ENCODE measurements at places on chromosomes 3 and 15.

- DNase-seq = no peak
Observed at GRCh38 chr3:114846252-114846651, 300.8 kb downstream of the ZBTB20 start.

DNA sequence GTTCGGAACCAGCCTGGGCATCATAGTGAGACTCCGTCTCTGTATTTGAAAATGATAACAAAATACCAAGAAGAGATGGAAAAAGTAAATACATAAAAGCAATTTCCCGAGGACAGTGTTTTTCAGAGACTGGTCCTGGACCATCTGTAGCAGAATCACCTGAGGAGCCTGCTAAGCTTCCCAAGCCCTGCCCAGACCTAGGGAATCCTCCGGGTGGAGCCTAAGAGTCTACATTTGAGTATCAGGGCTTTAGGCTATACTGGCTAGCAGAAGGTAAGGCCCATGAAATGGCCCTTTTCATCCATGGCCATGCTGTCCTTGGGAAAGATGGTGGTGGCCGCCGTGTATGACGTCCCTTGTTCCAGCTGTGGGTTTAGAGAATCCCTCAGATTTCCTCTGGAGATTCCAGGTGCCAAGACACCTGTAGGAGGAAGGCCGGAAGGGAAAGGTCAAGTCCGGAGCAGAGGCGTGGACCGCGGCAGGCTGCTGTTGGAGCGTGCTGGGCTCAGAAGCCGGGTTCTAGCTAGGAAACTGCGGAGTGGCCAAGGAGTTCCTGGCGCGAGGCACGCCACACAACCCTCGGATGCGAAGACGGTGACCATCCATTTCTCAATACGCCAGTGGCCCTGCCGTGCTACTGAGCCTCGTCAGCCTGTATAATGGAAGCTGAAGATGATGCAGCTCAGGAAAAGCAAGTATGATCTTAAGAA is 50.9 kb downstream of the TMEM44 start:
- DNase-seq = no peak

DNA sequence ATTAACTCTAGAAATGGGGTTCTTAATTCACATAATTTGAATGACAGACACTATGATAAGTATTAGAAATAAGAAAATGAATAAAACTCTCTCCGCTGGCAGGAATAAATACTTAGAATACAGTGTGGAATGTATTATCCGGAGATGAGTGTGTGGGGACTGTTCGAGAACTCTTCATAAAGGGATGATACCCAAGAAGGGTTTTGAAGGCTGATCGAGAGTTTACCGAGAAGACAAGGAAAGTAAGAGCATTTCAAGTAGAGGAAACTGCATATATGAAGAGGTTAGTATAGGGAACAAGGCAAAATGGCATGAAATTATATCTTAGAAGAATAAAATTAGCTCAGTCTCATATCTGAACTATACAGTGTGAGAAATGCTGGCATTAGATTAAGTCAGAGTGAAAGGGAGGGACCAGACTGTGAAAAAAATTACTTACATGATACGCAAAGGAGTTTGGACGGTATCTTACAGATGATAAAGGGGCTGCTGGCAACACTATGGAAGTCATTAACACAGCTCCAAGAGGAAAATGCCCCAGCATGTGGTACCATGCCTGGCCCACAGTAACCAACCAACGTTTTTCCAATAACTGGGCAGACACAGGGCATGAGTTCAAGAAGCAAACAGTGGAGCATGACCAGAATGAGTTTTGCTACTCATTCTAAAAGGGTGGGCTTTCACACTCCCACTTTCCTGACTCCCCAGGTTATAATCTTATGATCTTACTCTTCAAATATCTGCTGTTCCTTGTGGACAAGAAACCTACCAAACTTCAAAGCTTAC is 6.5 kb downstream of the DCBLD2 start:
- no peak for DNase-seq

- DNase-seq = no peak
Observed at GRCh38 chr15:100717596-100717995, 115.2 kb downstream of the ASB7 start.

- no peak for DNase-seq
Observed at GRCh38 chr3:141854599-141854998, 21.8 kb upstream of the ATP1B3 start.

GRCh38 chr15:86347245-86347644 is 267.6 kb downstream of the AGBL1 start:
- no peak for DNase-seq

DNA sequence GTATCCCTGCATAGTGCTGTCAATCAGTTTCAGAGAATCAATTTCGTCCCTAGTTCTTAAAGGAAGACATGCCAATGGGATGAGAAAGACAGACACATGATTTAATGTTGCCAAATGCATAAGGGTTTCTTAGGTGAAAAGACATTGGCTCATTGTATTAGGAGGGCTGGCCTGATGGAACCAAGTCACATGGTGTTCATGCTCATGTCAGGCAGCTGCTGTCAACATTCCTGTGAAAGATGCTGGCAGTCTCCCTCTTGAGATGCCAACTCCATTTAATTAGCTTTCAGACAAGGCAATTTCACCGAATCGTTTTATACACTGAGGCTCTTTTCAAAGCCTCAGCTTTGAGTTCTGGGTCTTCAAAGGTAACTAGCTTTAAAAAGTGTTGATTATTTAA is 16.1 kb upstream of the IL1RAP start:
- DNase-seq = no peak

DNA sequence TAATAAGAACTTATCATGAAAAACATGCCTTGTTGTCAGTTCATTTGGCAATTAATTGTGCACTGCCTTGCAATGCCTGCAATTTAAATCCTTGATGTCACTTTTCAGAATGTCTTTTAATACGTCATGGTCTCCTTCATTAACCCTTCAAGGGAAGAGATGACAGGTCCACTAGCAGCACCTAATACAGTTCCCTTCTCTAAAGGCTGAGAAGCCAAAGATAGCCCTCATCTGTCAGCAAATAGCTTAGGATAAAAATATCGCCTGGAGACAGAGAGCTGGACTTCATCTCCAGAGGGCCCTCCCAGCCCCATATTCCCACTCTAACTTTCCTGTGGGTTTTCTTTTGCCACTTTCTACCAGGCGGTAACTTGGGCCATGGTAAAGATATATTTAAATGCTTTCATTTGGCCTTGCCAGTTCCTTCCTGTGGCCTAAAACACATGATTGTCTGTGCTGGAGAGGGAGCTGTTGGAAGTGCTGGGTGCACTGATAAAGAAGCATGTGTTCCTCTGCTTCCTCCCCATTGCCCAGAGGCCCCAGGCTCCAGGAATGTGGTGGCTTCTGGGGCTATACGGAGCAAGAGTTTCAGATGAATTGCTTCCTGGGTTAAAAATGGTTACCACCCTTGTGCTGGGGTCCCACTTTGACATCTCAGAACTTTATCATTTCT is 76.3 kb upstream of the UMPS start:
- no peak for DNase-seq

DNA sequence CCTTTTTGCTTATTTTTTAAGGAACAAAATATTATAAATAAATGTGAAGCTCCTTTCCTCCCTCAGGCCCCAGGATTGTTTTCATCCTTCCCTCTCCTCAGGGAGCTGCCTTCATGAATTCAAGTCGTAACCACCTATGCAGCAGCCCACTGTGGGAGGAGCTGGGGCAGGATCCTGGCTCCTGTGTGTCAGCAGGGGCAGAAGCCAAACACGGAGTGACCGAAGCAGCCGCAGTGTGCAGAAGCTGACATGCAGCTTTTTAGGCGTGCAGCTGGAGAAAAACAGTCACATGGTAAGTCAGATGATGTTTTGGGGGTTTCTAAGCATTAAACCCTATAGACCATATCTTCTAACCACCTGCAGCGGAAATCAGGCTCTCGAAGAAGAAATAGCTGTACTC is 231.3 kb downstream of the OCA2 start:
- DNase-seq = no peak

DNA sequence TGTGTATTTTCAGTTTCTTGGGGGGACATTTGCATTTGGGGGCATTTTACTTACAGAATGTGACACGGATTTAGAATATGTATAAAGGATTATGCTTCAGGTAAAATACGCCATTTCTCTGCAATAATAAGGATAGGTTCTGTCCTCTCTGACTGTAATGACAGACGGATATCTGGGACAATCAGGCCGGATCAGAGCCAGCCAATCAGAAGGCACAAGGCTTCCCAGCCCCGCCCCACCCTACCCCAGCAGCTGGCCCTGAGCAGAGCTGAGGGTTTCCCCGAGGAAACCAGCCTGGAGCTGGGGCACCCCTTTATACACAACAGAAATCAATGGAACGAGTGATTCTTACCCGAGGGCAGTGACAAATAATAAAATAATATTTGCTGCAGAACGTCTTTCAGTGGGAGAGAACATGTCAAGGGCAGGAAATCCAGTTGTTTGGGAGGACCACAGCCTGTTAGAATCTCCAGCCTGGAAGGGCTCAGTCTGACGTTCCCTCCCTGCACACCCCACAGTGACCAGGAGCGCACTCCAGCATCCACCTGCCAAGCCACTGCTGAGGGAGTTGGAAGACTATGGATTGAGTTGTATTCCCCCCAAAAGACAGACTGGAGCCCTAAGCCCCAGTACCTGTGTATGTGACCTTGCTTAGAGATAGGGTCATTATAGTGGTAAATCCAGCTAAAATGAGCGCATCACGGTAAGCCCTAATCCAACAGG is 30.3 kb upstream of the SEC13 start:
- peak; percentile 83 for DNase-seq

DNA sequence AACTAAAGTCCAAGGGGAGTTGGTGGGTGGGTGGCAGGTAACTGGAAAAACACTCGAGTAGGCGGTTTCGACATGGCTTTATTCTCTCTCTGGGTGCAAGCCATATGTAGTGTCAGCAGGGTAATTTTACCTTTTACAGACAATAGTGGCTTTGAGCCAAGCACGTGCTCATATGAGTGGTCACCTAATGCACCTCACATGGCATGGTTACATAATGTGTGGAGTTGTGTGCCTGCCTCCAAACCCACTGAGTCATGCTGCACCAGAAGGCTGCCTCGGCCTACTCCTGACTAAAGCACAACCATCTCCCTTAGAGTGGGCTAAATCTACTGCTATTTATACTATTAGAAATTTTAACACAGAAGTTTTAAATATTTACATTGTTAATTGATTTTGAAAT is 16.5 kb downstream of the CCRL2 start:
- DNase-seq = no peak

- DNase-seq = no peak
Observed at GRCh38 chr3:116453666-116454346, 8.5 kb upstream of the LSAMP start.

GRCh38 chr15:31381801-31382712 is 55.4 kb downstream of the KLF13 start:
- no peak for DNase-seq

DNA sequence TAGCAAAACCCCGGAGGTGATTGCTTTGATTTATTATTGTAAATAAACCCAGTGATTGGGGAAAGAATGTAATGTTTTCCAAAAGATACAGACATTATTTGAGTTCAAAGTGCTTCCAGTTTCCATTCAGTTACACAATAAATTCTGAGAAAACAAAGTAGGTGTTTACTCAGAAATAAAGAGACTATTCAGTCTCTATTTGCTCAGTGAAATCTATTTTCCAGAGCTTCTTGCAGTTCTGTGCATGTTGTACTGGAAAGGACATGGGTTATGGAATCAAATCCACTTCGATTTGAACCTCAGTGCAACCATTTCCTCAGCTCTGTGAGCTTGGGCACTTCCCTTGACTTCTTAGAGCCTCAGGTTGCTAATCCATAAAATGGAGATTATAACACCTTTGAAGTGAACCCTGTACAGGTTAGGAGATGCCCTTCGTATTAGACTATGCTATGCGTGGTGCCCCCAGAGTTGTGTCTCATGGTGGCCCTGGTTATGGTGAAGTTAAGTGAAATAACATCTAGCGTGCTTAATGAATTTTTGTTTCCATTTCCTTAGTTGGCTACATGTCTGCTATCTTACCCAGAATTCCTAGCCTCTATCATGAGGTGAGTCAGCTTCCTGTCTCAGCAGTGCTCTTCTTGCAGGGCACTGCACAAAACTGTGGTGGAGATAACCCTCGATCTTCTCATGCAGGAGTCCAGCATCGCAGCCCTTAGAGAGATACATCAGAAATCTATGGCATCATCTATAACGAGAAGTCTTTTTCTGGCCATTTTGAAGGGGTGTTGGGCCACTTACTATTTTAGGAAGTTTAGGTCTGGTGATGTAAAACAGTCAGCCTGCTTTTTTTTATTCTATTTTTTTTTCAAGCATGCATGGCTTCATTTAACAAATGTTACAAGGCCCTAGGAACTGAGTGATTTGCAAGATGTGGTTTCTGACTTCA is 97.7 kb downstream of the RPL39L start:
- peak; percentile 93 for DNase-seq

DNA sequence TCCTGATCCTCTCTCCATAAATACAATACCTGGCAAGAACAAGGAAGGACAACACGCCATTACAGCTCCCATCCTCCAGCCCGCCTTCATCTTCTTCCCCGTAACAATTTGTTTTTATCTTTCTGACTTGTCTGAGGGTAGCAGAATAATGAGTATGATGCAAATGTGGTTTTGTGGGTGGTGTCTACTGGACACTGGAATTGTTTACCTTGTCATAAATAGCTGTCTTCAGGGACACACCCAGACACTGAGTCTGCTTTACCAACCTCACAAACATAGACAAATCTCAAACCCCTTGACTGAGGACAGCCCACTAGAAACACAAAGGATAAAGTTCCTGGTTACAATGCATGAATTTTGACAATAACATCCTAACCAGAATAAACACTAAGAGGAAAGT is 13.4 kb downstream of the WDR72 start:
- no peak for DNase-seq

DNA sequence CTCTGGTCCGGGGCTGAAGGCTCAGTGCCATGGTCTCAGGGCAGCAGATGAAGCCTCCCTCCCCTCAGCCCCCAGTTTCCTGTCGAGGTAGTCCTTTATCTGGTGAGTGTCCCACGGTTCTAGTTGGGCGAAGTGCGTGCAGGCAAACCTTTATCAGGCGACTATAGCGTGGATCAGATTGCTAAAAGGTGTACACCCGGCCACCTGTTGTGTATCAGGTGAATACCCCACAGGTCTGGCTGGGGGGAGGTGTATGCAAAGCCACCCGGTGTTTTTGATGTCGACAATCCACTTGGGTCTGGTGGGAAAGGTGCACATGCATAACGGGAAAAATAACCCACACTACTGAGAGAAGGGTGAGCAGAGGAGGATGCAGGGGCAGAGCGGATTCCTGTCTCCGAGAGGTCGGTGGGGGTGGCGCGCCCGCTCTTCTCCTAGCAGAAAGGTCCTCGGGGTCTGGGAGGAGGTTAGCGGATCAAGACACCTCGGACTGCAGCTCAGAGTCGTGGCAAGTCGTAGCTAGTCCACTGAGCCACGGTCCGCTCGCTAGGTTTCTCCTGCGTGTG is 507 bp downstream of the SLC12A6 start:
- no peak for DNase-seq

Data from Karpas-422 (cell line).